CD4-positive, alpha-beta T cell treated with Interleukin-6 at 100 ng/mL for 8 hours (primary cell): ENCODE measurements at places on chromosomes 5 and 9.

DNA sequence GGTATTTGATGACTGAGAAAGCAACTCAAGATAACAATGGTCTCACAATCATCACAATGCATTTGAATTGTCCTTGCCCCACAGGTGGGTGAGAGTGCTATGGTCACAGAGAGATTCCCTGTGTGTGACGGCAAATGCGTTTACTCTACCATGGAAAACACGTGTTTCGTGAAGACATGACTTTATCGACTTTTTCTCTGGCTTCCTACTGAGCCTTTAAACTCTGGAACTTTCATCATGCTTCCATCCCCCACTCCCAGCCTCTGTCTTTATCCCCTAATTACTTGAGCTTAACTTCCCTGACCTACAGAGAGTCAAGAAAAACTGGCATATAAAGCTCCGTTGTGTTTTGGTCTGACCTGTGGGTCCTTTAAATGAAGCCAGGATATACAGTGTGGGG is 414.1 kb upstream of the CLINT1 start:
- no peak for DNase-seq

- DNase-seq: no peak
Observed at GRCh38 chr9:121771418-121771817, 120.0 kb downstream of the DAB2IP start.

DNA sequence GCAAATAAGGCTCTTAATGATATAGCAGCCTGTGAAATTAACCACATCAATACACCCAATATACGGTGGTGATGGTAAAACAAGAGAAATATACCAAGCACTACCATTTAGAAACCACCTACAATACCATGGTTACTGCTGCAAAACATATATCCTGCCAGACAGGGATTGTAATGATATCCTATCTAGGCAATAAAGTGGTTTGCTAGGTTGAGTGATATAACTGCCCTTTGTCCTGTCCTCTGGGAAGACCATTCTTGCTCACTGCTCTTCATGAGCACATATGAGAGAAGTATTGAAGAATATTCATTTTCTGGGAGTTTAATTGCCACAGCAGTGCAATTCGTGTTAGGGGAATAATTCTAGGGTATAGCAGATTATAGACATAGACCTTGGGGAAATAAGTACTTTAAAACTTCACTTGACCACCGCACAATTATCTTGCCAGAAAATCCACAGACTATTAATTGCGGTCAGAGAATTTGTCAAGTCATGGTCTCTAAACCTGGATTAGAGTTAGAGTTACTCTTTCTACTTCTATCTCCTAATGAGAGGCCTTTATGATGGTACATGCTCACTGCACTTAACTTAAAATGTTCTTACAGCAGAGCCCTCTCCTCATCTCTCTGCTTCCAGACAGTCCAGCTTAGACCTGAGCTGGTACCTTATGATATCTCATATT is 413.0 kb downstream of the ZNF608 start:
- DNase-seq: no peak

DNA sequence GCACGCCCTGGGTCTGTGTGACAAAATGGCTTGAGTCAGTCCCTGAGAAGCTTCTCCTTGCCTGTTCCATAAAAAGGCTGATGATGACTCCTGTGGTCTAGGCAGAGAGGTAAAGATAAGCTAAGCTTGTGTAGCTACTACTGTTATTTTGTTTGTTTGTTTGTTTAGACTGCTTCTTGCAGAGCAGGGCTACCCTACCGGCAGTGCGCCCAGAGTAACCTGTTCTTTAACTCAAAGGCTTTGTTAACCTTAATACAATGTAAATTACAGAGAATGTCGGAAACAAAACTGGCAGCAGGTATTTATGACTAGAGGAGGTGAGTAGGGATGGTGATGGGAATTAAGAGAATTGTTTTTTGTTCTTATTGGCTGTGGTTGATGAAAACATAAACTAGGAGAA is 87.6 kb downstream of the F2RL2 start:
- no peak for DNase-seq

DNA sequence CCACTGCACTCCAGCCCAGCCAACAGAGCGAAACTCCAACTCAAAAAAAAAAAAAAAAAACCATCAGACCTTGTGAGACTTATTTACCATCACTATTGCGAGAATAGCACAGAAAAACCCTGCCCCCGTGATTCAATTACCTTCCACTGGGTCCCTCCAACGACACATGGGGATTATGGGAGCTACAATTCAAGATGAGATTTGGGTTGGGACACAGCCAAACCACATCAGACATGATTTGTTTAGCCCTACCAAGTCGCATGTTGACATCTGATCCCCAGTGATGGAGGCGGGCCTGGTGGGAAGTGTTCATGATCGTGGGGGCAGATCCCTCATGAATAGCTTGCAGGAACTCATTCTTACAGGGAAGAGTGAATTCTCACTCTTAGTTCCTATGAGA is 26.6 kb downstream of the MYO10 start:
- no peak for DNase-seq

DNA sequence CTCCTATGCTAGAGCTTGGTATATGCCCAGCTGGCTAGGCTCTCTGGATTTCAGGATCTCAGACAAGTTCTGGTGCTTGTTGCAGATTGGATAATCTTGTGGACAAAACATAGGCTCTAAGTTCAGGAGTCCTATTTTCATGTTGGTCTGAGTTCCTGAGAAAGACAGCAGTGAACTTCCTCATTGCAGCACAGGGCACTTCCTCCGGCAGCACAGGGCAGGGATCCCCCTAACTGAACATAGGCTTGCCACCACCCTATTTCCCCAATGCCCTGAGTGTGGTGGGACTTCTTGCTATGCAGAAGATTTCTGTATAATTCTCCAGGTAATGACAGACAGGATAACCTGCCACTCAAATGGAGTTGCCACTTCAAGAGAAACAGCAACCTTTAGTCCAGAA is 220.1 kb downstream of the PIK3R1 start:
- no peak for DNase-seq

GRCh38 chr5:175282611-175283225 is 161.3 kb downstream of the DRD1 start:
- no peak for DNase-seq

- no peak for DNase-seq
Observed at GRCh38 chr9:117828466-117828865, 124.3 kb downstream of the TLR4 start.

DNA sequence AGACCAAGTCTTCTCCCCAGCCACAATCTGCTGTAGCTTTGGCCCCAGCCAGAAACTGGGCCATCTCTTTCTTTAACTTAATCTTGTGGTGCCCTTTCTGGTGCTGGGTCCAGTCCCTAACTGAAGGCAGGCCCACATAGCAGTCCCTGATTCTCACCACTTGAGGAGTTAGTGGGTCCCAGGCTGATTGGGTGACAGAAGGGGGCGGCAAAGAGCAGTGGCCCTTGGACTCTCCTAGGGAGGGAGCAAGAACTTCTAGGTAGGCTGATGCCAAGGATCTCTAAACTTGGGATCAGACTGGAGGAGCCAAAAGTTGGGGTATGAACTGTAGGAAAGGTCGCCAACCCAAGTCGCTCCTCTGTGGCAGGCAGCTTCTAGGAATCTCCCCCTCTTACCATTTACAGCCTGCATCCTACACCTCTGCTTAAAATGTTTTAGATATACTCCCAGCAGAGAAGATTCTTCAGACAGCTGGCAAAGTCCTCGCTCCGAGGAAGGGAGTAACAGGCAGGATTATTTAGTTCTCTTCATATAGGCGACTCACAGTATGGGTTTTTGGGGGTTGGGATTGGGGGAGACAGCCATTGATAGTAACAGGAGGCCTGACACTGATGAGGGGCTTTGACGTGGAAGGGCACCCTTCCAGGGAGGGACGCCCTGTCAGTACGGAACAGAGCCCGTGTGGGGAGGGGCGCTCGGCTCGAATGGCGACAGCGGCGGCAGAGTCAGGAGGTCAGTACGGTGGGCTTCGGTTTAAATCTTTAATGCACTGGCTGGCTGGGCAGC is 2.0 kb upstream of the CCL27 start:
- DNase-seq: peak; percentile 63

GRCh38 chr9:133470427-133470924 is 8.4 kb downstream of the SLC2A6 start:
- no peak for DNase-seq

- DNase-seq: no peak
Observed at GRCh38 chr5:54912021-54912420, 73.4 kb downstream of the ESM1 start.

DNA sequence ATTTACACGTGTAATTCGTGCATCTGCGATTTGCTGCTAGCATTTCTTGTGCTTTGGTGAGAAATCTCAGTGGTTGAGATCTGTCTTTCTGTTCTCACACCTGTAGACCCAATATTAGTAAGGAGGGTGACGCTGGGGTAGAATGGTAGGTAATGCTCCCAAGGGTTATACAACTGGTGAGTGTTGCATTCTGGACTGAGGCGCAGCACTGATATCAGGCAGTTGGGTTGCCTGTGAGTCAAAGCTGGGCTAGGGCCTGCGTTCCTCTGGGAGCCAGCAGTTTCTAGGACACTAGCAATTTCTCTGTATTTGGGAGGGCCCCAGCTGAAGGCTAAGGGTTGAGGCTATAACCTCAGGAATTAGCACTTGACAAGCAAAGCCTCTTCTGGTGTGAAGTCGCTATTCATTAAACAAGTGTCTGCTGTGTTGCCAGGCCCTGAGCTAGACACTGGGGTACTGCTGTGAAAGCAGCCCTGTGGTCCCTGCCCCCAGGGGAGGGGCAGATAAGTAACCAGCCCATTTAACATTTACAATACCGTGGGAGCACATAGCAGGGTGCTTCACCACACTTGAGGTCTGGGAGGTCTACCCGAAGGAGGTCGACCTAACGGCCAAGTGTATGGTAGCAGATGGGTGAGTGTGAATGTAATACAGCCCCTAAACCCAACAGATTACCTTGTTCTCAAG is 28.7 kb downstream of the LARP1 start:
- no peak for DNase-seq

GRCh38 chr5:151740958-151741373 is 17.5 kb downstream of the ATOX1 start:
- no peak for DNase-seq

DNA sequence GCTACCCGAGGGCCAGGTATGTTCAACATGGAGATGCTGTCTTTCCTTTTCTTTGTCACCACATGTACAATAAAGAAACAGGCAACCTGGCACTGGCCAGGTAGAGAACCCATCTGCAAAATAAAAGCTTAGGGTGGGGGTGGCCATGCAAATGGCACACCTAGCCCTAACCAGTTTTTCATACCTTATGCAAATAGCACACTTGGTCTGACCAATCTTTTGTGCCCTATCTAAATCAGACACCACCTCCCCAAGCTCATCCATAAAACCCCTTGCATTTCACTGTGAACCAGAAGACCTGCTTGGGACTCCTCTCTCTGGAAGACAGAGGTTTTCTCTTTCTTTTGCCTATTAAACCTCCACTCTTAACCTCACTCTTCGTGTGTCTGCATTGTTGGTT is 33.9 kb downstream of the JAKMIP2 start:
- DNase-seq: no peak

DNA sequence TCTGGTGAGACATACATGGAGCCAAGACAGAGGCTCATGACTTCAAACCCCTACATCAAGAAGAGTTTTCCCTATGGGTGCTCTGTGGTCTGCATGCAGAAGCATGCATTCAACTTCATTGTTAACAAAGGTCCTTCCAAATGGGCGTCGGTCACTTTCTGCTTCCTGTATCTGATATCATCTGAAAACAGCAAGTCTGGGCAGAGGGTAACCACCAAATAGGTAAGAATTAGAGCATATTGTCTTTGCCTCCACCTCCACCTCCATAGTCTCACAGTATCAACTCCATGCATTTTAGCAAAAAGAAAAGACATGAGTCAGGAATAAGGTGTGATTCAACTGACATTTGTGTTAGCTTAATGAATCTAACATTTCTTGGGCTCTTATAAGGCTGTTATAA is 462.9 kb downstream of the DMRT2 start:
- no peak for DNase-seq

DNA sequence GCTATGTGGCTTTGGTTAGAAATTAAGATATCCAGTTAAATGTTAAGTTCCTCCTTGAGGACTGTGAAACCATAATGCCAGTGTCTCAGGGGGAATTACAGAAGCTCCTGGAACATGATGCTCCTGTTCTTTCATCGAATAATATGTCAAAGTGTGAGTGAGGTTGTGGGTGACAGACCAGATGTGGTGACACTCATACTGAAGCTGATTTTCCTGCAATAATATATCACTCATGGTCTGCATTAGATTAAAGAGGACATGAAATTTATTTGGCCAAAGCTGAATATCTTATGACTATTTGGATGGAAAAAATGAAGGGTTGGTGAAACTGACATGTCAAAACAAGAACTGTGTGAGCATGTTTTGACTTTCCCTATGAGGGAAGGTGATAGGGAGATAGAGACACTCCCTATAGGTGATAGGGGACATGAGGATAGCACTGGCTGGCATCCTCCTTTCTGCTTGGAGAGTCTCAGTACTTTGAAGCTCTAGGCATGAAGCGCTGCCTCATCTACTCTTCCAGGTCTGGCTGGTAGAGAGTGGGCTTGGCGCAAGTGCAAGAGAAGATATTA is 173.5 kb downstream of the ARHGEF28 start:
- no peak for DNase-seq

GRCh38 chr9:112719241-112719691 is 1.3 kb upstream of the INIP start:
- DNase-seq: no peak

DNA sequence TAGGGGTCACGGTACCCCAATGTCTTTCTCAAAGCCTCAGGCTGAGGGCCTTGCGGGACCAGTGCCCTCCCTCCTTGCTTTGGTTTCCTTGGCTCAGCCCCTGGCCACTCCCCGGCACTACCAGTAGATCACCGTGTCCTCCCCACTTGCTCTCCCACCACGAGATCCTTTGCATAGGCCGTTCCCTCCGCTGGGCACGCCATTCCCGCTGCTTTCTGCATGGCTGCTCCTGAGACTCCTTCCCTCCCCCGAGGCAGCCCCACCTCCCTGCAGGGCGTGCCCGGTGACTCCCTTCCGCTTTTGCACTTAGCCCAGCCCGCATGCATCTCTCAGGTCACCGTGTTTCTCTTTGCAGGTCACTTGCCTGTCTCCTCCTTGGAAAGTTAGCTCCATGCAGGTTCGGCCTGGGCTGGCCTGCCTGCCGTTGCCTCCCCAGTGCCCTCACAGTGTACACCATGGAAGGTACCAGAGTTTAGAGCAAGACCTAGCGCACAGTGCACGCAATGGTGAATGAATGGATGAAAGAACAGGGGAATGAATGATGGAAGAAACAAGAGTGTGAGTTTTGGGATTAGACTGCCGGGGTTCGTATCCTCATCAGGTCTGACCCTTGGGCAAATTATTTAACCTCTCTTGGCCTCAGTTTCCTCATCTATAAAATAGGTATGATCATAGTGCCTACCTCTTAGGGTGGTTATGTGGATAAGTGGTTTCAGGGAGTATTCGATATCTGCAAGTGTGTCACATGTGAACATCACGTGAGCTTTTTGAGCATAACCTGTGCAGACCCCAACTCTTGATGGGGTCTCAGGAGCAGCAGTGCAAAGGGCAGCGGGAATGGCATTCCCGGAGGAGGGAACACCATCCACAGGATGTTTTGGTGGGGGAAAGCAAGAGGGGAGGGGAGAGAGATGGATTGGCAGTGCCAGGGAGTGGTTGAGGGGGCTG is 214.3 kb downstream of the C9orf50 start:
- DNase-seq: no peak
